ENCODE measurements at places on chromosomes 7 and 10.

DNA sequence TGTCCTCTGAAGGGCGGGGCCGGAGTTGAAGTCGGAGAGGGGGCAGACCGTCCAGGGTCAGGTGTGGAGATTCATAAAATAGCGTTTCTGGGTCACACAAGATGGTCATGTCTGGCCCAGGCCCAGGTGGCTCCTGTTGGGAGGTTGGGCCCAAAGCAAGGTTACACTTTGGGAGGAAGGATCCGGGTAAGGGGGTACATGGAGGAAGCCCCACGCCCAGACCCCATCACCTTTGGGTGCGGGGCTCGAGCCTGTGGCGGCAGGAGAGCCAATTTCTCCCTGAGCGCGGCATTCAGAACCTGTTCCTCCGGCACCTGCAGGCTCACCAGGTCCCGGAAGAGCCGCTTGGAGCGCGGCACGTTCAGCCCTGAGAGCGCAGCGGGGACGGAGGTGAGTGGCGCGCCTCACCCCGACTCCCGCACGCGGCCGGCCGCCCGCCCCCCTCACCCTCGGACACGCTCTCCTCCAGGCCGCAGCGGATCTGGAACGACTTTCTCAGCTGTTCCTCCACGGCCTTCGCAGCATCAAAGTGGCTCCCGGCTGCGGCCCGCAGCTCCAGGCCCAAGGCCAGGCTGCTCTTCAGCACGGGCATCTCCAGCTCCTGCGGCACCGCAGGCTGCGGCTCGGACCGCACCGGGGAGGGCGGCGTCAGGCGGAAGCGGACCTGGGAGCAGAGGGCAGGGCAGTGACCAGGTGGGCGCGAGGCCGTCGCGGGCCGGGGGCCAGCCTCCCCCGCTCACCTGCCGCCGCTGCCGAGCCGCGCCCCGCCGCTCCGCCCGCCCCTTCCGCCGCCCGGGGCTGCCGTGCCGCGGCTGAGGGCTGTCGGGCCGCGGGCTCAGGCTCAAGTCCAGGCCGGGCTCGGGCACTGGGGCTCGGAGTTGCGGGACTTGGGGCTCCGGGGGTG, 644 bp downstream of the PPP1R35 start:
- DNase-seq, result peak; percentile 49

GRCh38 chr10:71727105-71727737, 7.6 kb upstream of the C10orf105 start:
- DNase-seq, result no peak

DNA sequence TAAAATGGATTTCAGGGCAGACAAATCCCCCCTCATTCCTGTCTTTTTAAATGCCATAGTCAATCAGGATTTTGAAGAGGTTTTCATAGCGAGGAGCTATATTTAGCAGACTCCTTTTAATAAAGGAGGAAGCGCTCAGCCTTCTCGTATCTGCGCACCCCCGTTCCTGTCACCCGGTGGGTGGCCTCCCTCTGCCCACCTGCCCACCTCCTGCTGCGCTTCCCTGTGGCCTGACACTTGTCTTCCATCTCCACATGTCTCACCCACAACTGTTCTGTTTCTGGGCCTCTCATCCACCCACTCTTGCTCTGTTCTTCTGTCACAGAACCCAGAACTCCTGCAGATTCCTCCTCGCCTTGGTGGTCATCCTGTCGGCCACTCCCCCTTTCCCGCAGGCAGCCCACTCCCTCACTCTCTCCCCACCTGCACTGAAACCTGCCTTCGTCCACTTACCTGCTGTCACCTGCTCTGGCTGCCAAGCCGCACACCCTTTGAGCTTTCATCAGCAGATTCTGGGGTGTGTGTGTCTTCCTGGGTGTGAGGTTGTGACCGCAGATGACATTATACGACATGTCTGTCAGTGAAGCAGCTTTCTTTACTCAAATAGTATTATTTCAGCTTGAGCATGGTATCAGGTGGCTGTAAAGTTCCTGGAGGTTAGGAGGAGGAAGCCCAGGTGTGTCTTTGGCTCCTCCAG, 163.5 kb upstream of the AGK start:
- no peak for DNase-seq

DNA sequence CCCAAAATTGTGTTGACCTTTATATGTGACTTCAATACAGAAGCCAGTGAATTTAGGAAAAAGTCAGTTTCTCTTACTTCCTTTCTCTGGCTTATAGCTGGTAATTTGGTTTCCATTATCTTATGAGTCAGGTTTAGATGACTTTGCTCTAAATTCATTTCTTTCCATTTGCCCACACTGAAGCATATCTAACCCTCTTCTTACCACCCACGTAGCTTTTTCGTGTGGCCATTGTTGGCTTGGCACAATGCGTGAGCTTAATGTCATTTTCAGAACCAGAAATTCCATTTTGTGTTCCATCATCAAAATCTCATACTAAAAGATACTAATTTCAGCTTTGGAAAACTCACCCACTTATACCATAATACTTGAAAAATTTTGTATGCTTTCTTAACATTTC, 271.2 kb downstream of the INHBA start:
- no peak for DNase-seq

GRCh38 chr7:114297121-114297520, 117.5 kb upstream of the FOXP2 start:
- no peak for DNase-seq

- DNase-seq, result no peak
Measured at GRCh38 chr7:112086496-112087254, 119.5 kb downstream of the DOCK4 start.

DNA sequence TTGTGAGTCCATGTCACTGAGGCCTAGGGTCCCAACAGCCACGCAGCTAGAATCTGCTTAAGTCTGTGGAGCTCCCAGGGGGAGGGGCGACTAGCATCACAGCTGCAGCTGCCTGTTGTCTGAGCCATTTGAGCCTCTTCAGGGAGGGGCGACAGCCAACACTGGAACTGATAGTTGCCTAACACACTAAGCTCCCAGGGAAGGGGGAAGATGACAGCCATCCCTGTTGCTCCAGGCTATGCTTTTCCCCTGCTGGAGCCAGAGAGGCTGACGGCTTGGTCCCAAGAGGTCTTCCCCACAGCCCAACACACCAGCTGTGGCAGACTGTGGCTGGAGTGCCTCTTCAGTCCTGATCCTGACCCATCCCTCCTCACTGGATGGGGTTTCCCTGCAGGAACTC, 817.5 kb downstream of the NXPH1 start:
- DNase-seq, result no peak

- DNase-seq, result no peak
Measured at GRCh38 chr7:75040512-75040911, 33.1 kb downstream of the RCC1L start.
